ENCODE measurements at places on chromosomes 5 and 9. TPM values are rescaled to one million over a fixed set of nuclear protein-coding genes. Genes with fewer than 3 reads are reported as not detected.

Gene MARCHF6
- 248 TPM for total RNA-seq

Gene S1PR3
- total RNA-seq, result 8.3 TPM

Gene RGS7BP
- 21.2 TPM for total RNA-seq

Gene STK32A
- total RNA-seq, result 25.4 TPM

Gene RETREG1
- total RNA-seq, result 64.4 TPM

Gene ANKRD18B
- total RNA-seq, result 5.5 TPM

Gene ACER2
- total RNA-seq, result 7.4 TPM

Gene GNA14
- 1.4 TPM for total RNA-seq

Gene EIF4E1B
- 0.46 TPM for total RNA-seq

Gene FOXD4
- total RNA-seq, result 1.6 TPM

Gene GADD45G
- 8.8 TPM for total RNA-seq

Gene ADCY2
- total RNA-seq, result 32.3 TPM

Gene ENTREP1
- 7.8 TPM for total RNA-seq

Gene MXD3
- 4.4 TPM for total RNA-seq

Gene RELL2
- total RNA-seq, result 18.9 TPM

Gene CARD6
- total RNA-seq, result 1.4 TPM

Gene PDLIM7
- total RNA-seq, result 8.1 TPM

Gene TIFAB
- total RNA-seq, result not detected

Gene PSD2
- 36.9 TPM for total RNA-seq

Gene RMRP
- 144,204 TPM for total RNA-seq

Gene SLC38A9
- total RNA-seq, result 64.8 TPM

Gene SPINK4
- not detected for total RNA-seq

Gene IFNA13
- total RNA-seq, result not detected

Gene CXXC5
- 53.5 TPM for total RNA-seq

Gene RFESD
- total RNA-seq, result 2.3 TPM

Gene NR2F1-AS1
- 82.4 TPM for total RNA-seq

Gene C5orf63
- total RNA-seq, result 9.5 TPM

Gene PRSS3
- total RNA-seq, result 5.3 TPM

Gene NEUROG1
- not detected for total RNA-seq

Gene TRIM7
- 1.6 TPM for total RNA-seq

Gene POLK
- total RNA-seq, result 48.7 TPM

Gene MCIDAS
- total RNA-seq, result not detected

Gene GFRA3
- not detected for total RNA-seq

Gene PFN3
- total RNA-seq, result not detected

Gene SPACA9
- 5.1 TPM for total RNA-seq

Gene ZMYND19
- total RNA-seq, result 16.8 TPM

Gene HK3
- 1.2 TPM for total RNA-seq

Gene HAPLN1
- 15.9 TPM for total RNA-seq

Gene ADRA1B
- 6.9 TPM for total RNA-seq

Gene IL3
- not detected for total RNA-seq

Gene UBE2QL1
- total RNA-seq, result 22.8 TPM

Gene LCN2
- total RNA-seq, result not detected

Gene PTGDS
- total RNA-seq, result 93.2 TPM

Gene C5orf58
- total RNA-seq, result not detected

Gene SOWAHA
- total RNA-seq, result 9.2 TPM

Gene SLC6A3
- total RNA-seq, result 12.5 TPM

Gene PCDHA2
- 10.4 TPM for total RNA-seq

Gene GABRA1
- total RNA-seq, result 76.6 TPM

Gene DTWD2
- total RNA-seq, result 15.5 TPM

Gene CDH10
- 48.2 TPM for total RNA-seq

Gene ARSI
- 0.46 TPM for total RNA-seq

Gene GPR150
- total RNA-seq, result 0.23 TPM

Gene SMIM33
- total RNA-seq, result not detected

Gene CSF2
- not detected for total RNA-seq

Gene OR13C2
- 0.92 TPM for total RNA-seq

Gene OLFM1
- 347 TPM for total RNA-seq

Gene TAF1L
- total RNA-seq, result under 0.01 TPM

Gene IL12B
- not detected for total RNA-seq
